Left kidney (tissue), 8 donors: ENCODE measurements at places on chromosomes 7 and 10. TPM values are rescaled to one million over a fixed set of nuclear protein-coding genes. Genes with fewer than 3 reads are reported as not detected.

Gene LIPM
- polyA plus RNA-seq, result not detected

DNA sequence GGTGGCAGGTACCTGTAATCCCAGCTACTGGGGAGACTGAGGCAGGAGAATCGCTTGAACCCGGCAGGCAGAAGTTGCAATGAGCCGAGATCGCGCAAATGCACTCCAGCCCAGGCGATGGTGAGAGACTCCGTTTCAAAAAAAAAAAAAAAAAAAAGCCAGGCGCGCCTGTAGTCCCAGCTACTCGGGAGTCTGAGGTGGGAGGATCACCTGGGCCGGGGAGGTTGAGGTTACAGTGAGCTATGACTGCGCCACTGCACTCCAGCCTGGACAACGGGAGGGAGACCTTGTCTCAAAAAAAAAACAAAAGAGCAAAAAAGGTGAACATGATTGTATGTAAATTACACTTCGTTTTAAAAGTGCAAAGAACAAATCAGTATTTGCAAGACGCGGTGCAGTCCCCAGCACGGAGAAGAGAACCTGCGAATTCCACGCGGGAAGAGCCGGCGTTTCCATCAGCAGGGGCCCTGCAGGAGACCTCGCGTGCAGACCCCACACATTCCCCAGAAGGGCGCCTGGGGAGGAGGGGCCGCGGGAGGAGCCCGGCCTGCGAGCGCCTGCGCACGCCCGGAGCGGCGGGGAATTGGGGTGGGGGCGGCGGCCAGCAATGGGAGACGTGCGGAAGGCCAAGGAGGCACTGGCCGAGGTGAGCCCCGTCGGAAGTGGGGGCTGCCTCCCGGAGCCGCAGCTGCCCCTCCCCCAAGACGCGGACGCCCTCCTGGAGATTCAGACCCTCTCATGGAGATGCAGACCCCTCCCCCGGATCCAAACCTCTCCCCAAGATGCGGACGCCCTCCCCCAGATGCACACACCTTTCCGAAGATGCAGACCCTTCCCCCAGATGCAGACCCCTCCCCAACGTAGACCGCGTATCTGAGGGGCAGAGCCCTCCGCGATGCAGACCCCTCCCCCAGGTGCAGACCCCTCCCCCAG is 16.7 kb upstream of the SUN1 start:
- DNase-seq, result peak; percentile 52

- no peak for DNase-seq
Measured at GRCh38 chr7:36348256-36348655, 41.4 kb upstream of the ANLN start.

Gene GATA3
- polyA plus RNA-seq, result 82.7 TPM
